A172 (cell line): ENCODE measurements at places on chromosomes 12 and 14. TPM values are rescaled to one million over a fixed set of nuclear protein-coding genes. Genes with fewer than 3 reads are reported as not detected.

DNA sequence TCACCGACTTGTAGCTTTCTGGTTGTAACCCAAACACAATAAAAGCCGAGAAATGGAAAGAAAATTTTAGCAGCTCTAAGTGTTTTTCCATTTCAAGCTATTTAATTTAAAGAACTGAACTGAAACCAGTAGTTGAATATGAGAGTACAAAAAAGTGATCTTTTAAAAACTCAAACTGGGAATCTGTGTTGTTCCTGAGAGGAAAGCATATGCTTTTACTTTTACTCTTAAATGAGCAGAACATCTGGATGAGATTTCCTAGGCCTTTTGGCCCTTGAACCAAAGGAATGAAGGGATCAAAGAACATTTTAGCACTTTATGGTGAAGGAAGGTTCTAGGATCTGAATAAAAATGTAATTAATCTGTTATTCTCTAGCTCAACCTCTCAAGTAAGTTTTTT is 1.3 kb downstream of the KERA start:
- no peak for DNase-seq

- DNase-seq = no peak
These were observed 51.9 kb downstream of the PRMT8 start for GRCh38 chr12:3542911-3543310.

- DNase-seq = no peak
These were observed 12.8 kb upstream of the ZDHHC22 start for GRCh38 chr14:77154421-77154820.

DNA sequence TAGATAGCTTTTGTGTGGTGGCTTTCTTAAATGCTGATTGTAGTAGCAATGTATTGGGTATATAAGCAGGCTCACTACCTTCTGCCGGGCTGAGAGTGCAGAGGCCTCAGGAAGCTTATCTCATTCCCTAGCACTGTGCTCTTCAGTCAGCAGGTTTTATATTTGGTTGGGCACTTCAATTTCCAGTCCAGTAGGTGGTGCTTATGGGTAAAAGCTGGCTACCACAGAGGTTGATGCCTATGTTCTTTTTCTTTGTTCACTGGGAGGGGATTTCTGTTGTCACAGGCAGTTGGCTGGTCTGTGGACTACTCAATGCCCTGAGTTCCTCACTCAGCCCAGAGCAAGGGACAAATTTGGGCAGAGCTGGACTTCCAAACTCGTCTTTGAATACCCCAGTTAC is 43.0 kb upstream of the GLIPR1 start:
- DNase-seq = no peak

- no peak for DNase-seq
These were observed 34.4 kb upstream of the DYNC1H1 start for GRCh38 chr14:101929946-101930345.

Gene ARHGAP9
- 0.43 and 0.79 TPM in 2 replicates for total RNA-seq

Gene ZNF385A
- 1.3 and 5.3 TPM in 2 replicates for total RNA-seq

Gene LRTM2
- not detected in 2 replicates for total RNA-seq
